ENCODE measurements at places on chromosomes 16 and 17.

GRCh38 chr17:33105911-33106310, 114.3 kb downstream of the SPACA3 start:
- DNase-seq: no peak

GRCh38 chr16:70738083-70738977, 52.5 kb upstream of the MTSS2 start:
- peak; percentile 65 for DNase-seq

DNA sequence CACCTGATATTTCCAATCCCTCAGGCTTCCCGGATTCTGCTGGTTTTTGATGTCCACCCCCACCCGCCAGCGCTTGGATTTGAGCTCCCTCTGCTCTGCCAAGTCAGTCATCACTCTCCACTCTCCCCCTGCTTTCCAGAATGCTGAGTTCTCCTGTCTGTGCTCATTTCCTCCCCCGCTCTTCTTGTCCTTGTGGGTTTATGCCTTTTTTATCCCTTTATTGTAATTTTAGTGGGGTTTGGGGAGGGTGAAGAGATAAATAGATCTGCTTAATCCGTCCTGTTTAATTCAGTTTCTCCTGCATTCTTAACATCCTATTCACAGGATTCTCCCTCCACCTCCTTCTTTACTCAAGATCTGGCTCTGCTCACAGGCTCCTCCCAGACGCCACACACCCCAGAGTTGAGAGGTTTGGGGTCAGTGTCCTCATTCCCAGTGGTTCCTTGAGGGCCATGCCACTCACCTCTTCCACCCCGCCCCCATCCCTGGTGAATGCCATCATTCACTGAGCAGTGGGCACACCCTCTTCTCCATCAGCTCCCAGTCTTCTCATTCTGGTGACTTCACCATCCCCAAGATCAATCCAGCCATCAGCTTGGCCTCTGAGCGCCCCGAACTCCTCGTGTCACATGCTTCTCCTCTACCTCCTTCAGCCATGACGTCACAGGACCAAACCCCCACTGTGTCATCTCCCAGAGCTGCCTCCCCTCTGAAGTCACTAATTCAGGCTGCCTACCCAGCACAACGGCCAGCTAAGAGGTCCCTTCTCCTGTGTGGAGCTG, 15.1 kb upstream of the GUCY2D start:
- no peak for DNase-seq

- DNase-seq: peak; percentile 52
These were observed 23.6 kb upstream of the ABR start for GRCh38 chr17:1203111-1203966.

- no peak for DNase-seq
These were observed 166.0 kb upstream of the ZFHX3 start for GRCh38 chr16:73213732-73214455.

DNA sequence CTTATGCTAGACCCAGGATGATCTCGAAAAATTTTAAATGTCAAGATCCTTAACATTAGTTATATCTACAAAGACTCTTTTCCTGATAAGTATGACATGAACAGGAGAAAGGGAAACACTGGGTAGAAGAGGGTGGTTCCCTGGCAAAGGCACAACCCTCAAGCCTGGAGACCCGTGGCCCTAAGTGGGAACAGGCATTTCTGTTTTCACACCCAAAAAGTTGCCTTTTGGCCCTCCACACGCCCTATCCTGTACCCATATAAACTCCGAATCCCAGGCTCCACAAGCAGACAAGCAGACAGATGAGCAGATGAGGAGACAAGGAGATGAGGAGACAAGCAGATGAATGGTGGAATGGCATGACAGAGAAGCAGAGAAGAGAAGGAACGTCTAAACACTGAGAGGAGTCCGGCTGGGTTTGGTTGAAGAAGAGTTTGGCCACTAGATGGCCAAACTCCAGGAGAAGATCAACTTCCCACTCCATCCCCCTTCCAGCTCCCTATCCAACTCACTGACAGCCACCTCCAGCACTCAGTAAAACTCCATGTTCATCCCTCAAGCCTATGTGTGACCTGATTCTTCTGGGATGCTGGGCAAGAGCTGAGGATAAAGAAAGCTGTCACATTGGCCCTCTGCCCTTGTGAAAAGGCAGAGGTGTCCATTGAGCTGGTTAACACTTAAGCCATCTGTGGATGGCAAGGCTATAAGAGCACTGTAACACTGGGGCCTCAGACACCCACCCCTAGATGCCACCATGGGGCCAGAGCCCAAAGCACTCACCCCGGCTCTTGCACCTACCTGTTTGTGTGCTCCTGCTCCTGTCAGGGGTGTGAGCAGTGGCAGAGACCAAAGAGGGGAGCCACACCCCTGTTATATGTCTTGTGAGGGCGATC, 139.6 kb upstream of the FAM20A start:
- no peak for DNase-seq

GRCh38 chr16:49181791-49182518, 99.7 kb downstream of the CBLN1 start:
- DNase-seq: no peak

- DNase-seq: no peak
These were observed 208.3 kb downstream of the C16orf95 start for GRCh38 chr16:87108941-87109340.

DNA sequence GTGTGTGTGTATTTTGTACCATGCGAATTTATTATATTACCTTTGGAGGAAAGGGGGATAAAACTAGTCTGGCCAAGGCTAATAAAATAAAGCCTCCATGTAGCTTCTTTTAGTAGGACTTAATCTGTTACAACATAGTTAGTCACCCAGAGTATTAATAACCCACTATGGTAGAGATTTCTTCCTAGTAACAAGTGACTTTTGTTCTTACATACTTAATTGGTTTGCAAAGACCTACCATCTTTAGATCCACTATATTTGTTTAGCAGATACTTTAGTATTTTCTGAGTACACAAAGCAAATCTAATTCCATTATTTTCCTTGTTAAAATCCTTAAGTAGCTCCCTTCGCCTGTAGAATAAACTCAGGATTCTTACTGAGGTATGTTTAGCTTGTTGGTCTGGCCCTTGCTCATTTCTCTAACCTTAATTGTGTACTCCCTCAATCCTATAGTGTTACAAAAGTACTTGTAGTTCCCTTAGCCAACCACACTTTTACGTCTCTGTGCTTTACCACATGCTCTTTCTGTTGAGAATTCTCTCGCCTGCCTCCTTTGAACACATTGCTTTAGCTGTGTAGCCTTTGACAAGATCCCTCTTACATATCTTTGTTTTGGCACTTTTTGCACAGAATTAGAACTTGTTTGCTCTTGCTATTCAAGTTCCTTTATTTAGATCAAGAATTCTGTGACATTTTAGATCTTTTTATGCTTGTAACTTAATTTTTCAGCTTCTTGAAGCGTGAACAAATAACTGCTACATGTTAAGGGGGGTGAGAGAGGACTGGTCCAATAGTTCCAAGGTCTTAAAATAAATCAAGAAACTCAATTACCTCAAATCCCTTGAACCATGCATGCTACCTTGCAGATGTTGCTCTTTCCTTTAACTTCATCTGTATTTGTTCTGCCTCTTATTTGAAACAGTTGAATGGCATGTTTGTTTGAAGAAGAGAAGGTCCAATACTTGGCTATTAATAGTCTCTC, 23.8 kb downstream of the CLTC start:
- no peak for DNase-seq

DNA sequence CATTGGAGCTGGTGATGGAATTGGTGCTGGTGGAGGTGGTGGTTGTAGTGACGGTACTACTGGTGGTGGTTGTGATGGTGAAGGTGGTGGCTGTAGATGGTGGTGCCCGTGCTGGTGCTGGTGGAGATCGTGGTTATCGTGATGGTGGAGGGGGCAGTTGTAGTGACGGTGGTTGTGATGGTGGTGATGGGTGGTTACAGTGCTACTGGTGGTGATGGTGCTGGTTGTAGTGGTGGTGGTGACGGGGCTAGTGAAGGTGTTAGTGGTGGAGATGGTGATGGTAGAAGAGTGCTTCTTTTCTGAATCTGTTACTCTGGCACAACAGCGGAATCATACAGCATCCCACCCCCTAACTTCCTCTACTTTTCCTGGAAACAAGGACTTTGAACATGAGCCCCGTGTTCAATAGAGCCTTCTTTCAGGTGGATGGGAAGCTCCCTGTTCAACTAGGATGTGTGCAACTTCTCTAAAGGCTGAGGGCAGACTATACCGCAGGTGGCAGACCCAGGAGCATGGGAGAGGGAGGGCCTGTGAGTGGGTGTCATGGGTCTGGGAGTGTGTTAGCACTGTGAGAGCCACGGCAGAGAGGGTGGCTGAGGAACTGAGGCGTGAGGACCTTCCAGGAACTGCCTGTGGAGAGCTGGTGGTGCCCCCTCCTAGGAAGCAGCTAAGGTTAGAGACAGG, 8.2 kb downstream of the TBX21 start:
- no peak for DNase-seq

DNA sequence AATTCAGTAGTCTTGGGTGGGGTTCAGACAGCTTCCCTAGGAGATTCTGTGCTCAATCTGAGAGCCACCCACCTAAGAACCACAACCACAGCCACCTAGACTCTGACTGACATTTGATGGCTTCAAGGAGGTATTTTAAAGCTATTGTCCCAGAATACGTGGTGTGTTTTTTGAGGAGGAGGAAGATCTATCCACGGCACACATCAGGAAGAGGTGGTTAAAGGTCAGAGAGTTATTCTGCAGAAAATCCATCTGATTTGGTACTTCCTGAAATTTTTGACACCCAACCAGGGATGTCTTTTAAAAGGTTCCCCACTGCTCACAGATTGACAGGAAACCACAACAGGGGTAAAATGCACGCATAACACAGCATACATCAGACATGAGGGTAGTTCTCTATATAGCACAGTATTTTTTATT, 25.1 kb downstream of the SMARCE1 start:
- DNase-seq: no peak

DNA sequence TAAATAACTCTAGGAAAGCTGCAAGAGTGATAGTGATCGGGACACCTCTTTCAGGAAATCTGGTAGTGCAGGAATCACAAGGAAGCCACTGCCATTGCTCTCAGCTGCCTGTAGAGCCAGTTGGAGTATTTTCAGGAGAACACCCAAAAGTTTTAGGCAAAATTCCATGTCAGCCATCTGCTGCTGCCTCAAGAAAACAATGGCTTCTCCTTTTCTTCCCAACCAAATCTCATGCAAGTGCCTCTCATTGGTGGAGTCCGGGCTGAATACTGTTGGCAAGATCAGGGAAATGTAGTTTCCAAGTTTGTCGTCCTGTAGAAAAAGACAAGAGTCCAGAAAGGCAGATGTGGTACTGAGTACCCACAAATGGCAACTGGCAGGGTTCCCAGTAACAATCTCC, 54.9 kb upstream of the TANC2 start:
- no peak for DNase-seq

DNA sequence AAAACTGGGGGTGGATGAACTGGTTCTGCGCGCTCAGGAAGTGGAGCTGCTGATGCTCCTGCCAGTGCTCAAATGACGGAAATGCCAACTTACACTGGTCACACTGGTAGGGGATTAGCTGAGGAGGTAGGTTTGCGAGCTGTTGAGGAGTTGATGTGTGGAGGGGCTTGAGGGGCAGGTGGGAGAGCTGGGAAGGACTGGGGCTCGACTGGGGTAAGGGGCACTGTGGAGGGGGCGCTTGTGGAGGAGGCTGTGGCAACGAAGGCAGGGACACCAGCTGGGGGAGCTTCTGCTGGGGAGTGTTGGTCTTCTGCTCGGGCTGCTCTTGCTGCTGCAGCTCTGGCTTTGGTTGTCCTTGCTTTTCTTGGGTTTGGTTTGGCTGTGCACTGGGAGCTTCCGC, 252.9 kb downstream of the ZFHX3 start:
- DNase-seq: no peak

DNA sequence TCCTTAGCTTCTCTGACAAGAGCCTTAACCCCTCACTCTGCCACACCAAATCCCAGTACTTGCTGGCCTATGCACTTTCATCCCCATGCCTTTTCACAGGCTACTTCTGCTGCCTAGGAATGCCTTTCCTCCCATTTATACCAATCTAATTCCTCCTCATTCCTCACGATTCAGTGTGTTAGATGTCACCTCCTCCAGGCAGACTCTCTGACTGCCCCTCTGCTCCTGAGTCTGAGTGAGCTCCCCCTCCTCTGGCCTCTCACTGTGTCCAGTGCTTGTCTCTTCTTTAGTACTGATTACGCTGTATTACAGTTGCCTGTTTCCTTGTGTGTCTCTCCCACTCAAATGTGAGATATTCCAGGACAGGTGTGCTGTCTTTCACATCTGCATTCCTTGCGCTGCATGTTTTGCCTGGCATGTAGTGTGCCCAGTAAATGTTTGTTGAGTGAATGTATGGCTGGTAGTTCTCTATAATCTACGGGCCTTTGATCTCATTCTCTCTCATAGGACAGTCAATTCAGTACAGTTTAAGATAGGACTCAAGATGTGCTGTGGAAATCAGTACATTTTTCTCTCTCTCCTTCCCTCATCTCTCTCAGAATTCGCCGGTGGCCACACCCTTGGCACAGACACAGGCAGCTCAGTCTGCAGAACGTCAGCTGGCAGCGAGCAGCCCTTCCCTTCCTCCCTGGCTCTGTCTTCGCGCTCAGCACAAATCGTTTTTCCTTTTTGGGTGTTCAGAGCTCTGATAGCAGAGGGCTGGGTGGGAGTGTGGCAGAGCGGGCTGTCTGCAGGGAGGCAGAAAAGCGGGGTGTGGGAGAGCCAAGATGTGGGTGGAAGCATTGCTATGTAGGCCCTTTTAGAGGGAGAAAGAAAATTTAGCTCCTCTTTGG, 18.5 kb downstream of the ARL4D start:
- DNase-seq: no peak

DNA sequence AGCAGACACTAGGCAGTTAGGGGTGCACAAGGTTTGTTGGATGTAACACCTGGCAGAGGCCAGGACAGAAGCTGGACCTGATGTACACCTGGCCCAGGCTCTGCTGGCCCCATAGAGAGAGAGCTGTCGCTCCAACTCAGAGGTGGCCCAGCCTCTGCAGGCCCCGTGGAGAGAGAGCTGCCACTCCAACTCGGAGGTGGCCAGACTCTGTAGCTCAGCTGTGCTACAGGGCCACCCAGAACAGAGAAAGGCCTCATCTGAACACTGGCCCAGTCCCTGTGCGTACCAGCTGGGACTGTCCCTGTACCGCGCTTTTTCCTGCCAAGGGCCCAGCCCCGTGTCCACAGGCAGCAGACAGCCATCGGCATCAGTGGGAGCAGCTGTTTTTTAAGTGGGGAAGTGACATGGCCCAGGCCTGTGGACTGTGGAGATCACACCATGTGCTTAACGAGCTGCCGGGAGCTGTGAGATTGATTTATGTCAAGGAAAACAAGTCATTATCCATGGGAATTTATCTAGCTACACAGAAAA, 176.4 kb upstream of the CHMP6 start:
- no peak for DNase-seq

All from hematopoietic multipotent progenitor cell treated with erythropoietin and hydrocortisone succinate and interleukin-3 and kit ligand, for 15 days (in vitro differentiated cells).